ENCODE measurements at places on chromosomes 16 and 17. TPM values are rescaled to one million over a fixed set of nuclear protein-coding genes. Genes with fewer than 3 reads are reported as not detected.

OTOA gene
- not detected for total RNA-seq

GAN gene
- total RNA-seq: 1.9 TPM

FGF11 gene
- not detected for total RNA-seq

NUDT21 gene
- 191 TPM for total RNA-seq

KRT25 gene
- total RNA-seq: not detected

MLX gene
- 19.8 TPM for total RNA-seq

RSKR gene
- total RNA-seq: 0.79 TPM

SCIMP gene
- not detected for total RNA-seq

CRYM gene
- total RNA-seq: not detected

MYH1 gene
- not detected for total RNA-seq

B9D1 gene
- total RNA-seq: 14.8 TPM

OSGIN1 gene
- not detected for total RNA-seq

DNA sequence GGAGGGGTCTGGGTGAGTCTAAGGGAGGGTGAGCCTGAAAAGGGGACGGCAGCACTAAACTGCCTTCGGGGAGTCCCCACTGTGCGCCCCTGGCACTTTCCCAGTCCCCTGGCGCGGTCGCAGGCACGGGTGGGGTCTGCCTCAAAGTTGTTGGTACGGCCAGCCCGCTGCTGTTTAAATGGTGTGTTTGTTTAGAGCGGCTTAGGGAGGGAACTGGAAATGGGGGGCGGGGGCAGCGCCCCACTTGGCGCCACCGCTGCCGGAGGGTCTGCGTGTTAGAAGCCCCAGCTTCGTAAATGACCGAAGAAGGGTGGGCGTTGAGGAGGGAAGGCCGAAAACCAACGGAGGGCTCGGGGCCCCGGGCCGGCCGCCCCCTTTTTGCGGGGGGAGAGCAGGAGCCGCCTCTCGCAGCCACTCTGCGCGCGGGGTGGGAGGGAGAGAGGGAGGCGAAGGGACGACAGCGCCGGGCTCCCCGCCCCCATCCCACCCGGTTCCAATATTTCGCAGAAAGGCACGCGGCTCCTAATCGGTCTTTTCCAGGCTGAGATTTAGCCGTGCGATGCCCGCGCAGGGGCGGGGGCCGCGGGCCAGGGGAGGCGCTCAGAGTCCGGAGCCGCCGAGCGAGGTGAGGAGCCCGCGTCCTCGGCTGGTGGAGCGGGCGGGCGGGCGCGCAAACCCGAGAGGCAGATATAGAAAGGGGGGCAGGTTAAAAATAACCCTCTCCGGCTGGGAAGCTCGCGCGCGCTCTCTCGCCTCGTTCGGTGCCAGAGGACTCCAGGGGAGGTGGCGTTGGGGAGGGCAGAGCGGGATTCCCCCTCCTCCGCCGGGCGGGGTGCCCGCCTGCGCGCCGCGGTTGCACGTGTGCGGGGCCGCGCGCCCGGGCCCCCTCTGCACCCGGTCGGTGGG is 54.9 kb downstream of the SREBF1 start:
- peak; percentile 50 for DNase-seq

GRCh38 chr17:38575781-38576180 is 30.0 kb downstream of the SRCIN1 start:
- no peak for DNase-seq

DNA sequence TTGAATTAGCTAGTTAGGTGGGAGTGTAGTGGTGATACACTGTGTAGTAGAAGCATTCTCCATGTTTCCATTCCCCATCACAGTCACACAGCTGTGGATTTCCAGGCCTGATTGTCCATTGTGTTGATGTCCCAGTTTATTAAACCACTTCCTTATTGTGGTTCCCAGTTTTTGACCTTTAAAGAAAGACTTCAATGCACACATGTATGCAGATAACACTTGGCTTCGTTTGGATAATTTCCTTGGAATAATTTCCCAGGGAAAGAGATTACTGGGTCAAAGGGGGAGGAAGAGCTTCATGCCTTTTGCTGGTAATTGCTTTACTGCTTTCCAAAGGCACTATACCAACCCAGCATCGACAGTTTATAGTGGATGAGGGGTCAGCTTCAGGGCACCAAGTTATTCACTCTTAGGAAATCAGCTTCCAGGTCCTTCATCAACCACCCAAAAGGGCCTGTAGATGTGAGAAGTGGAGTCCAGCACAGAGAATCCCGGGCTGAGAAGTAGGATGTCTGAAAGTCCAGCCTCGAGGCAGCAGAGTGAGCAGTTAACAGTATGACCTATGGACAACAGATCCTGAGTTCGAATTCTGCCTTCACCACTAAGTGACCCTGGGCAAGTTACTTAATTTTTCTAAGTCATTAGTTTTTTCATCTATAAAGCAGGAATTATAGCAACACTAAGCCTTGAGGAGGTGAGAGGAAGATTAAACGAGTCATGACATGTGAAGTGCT is 31.3 kb upstream of the TNS4 start:
- no peak for DNase-seq

GRCh38 chr17:79986411-79987186 is 49.1 kb downstream of the TBC1D16 start:
- DNase-seq: no peak

GRCh38 chr17:42050393-42051012 is at the start of gene C17orf113:
TSS of gene C17orf113 (minus strand) at chr17:42050601. CDS start at chr17:42043376, 7,225 bp downstream.
- peak; percentile 39 for DNase-seq

GRCh38 chr16:694187-694862 is 4.1 kb upstream of the WDR24 start:
- no peak for DNase-seq

DNA sequence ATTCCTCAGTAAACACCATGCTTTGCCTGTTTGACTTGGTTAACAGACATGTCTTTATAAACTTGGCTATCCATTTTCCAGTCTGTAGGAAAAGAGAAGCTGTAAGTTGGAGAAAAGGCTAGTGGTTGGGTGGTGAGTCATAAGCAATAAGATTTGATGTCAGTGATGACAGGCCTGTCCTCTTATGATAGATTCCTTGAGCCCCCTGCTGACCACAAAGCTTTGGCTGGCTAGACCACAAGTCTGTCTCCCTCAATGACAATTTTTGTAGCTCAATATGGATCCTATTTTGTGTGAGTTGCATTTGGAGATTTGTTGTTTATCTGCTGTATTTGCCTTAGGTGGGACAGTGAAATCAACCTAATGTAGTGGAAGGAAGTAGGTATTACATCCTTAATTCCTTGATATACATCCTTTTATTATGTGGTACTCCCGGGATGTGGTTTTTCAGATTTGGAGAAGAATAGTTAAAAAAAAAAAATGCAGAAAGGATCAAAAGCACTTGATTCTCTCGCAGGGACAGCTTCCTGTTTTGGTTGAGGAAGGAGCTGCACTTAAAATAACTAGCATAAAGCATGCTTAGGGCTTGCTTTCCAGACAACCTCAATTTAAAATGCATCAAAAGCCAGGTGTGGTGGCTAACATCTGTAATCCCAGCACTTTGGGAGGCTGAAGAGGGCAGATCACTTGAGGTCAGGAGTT is 67.4 kb downstream of the SIAH1 start:
- peak; percentile 14 for DNase-seq

GRCh38 chr17:28008513-28008912 is 34.0 kb upstream of the NLK start:
- peak; percentile 64 for DNase-seq

DNA sequence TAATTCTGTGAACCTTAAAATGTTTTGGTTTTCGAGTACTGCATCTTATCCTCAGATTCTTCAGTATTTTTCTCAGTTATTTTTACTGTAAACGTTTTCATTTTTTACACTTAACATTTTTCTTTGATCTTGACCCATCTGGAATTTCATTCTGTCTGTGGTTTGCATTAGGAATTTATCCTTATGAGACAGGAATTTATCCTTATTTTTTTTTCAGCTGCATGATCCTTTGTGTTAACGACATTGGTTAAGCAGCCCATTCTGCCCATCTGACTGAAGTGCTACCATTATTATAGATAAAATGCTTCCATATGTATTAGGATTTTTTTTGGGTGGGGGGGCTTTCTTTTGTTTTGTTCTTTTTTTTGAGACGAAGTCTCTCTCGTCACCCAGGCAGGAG is 41.0 kb downstream of the SNX29 start:
- DNase-seq: no peak

- DNase-seq: no peak
These were observed 5.4 kb upstream of the KLHL11 start for GRCh38 chr17:41870627-41871026.

DNA sequence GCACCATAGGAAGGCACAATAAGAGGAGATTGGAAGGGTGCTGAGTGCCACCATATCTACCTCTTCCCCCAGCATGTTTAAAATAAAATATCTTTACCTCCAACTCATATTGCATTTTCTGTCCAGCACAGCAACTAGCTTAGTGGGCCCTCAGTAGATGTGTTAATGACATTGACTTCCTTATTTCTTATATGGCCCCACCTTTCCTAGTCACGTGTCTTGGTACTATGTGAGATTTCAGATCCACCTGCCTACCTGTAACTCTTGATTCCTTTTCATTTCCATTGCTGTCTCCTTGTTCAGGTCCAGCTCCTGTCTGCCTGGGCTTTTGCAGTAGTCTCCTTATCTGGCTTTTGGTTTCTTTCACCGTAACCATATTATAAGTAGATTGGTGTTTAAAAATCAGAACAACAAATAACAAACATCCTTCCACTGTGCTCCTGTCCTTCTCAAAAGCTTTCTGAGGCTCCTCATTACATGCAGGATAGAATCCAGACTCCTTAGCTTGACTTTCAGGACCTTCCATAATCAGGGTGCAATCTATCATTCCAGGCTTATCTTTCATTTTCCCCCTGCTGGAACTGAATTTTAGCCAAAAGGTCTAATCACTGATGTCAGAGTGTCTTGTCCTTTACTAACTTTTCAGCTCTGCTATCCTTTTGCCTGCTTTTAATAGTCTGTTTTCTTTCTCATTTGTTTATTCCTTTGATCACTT is 71.3 kb downstream of the FTO start:
- no peak for DNase-seq

DNA sequence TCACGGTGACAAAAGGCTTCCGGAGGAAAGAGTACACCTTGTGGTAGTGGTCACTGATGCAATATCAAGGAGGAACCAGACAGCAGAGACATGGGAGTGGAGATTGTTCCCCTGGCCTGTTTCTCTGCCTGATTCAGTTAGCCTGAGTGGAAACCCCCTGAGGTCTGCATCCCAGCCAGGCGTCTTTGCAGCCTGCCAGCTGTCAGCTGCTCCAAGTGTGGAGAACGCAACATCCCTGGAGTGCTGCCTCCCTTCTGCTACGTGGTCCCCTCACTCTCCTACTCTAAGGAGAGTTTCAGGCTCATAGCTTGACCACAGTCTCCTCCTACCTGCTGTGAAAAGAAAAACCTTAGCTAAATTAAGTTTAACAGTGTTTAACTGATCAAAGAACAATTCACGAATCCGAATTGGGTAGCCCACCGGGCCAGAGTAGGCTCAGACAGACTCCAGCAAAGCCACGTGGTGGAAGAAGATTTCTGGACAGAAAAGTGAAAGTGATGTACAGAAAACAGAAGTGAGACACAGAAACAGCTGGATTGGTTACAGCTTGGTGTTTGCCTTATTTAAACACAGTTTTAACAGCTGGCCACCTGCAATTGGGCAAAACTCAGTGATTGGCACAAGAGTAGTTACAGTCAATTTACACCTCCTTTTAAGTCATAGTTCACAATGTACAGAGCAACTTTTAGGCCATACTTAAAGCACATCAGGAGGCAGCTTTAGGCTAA is 188.6 kb downstream of the DNAH9 start:
- no peak for DNase-seq

- peak; percentile 80 for DNase-seq
These were observed 26.1 kb upstream of the KDM8 start for GRCh38 chr16:27177031-27177774.

GRCh38 chr17:563616-564015 is 151.0 kb downstream of the VPS53 start:
- no peak for DNase-seq

DNA sequence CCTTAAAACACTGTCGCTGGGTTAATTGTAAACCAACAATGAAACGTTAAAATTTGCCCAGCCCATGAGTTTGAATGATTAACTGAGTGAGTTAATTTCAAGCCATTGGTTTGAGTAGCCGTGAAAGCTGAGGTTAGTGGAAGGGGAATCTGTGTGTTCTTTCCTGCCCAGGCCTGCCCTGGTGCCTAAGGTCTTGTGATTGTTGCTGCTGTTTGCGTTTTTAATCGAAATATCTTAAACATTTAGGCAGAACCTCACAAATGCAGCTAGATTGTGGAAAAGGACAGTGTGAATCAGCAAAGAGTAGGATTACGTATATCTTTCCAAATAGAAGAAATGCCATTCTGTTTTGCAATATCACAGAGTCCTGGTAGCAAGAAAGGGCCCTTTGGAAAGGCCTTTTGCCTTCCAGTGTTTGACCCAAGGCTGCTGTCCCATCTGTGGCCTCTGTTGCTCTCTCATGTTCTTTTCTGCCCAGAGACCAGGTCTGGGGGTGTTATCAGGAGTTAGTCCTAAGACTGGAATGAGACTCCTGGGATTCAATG is 113.8 kb downstream of the MSI2 start:
- no peak for DNase-seq

GRCh38 chr16:11059588-11059987 is 115.2 kb downstream of the CLEC16A start:
- no peak for DNase-seq

DNA sequence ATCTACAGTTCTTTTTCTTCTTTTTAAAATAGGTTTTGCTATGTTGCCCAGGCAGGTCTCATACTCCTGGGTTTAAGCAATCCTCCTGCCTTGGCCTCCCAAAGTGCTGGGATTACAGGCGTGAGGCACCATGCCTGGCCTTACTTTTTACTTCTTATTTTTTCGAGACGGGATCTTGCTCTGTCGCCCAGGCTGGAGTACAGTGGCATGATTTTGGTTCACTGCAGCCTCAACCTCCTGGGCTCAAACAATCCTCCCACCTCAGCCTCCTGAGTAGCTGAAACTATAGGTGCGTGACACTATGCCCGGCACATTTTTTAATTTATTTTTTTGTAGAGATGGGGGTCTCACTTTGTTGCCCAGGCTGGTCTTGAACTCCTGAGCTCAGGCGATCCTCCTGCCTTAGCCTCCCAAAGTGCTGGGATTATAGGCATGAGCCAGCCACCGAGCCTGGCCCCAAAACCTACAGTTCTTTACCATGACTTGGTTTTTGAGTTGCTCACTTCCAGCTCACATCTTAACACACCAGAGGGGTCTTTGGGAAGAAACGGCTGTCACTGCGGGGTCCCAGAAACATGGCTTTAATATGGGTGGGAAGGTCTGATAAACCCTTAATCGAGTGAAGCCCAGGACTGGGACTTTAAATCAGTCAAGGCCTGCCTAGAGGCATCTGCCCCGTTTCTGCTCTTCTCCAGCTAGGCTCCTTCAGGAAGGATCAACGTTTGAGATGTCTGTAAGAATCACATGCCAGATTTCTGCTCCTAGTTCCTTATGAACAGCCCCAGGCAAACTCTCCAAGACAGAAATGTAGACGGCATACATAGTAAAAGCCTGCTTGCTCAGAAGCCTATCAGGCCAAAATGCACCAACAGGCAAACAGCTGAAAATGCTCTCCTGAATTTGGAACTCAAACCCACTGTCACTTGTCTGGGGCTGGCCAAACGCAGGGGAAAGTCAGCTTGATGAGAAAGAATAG is 91.7 kb upstream of the TOB1 start:
- DNase-seq: no peak

GRCh38 chr16:81823111-81823510 is 44.0 kb downstream of the PLCG2 start:
- no peak for DNase-seq

All from MG63 (cell line).